Activated CD4-positive, alpha-beta T cell treated with anti-CD3 and anti-CD28 coated beads, Interleukin-2, amount 10 ng/mL, durations not matched to agents 24 days and 14 days (primary cell): ENCODE measurements at places on chromosomes 4 and X. TPM values are rescaled to one million over a fixed set of nuclear protein-coding genes. Genes with fewer than 3 reads are reported as not detected.
A peak's percentile ranks its signal among the peaks of the same experiment; 100 is the strongest.

- no peak overlapping the region for H3K4me3 ChIP-seq
- H3K27me3 ChIP-seq = peaks cover 7% of the 10 kb centered on the region
- H3K4me1 ChIP-seq = peaks cover 3% of the 10 kb centered on the region
- peak; percentile 69 for DNase-seq
Observed at GRCh38 chr4:16289897-16290554, 63.8 kb upstream of the TAPT1 start.

GRCh38 chrX:1164322-1165288 lies 47.8 kb downstream of the CRLF2 start:
- peak; percentile 64 for DNase-seq
- no peak overlapping the region for H3K4me3 ChIP-seq
- H3K36me3 ChIP-seq = no peaks in the 10 kb centered on the region
- peaks cover 23% of the 10 kb centered on the region for H3K4me1 ChIP-seq
- H3K27ac ChIP-seq = no peak overlapping the region

DNA sequence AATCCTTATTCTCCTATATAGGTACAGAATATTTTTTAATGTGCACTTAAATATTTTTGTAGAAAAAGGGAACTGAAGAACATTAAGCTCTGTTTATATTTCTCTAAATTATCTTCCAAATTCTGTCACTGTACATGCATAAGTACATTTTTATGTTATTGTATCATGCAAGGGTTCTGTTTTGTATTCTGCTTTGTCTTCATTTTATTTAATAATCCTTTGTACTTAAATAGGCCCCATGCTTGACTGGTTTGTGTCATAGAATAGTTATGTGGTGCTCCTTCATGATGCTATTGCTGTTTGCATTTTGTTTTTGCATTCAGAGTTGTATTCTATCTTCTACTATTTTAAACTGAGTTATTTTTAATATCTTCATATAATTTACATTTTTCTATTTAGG lies 111.9 kb upstream of the EDNRA start:
- no peaks in the 10 kb centered on the region for H3K4me1 ChIP-seq
- no peaks in the 10 kb centered on the region for H3K27me3 ChIP-seq
- no peaks in the 10 kb centered on the region for H3K36me3 ChIP-seq

DNA sequence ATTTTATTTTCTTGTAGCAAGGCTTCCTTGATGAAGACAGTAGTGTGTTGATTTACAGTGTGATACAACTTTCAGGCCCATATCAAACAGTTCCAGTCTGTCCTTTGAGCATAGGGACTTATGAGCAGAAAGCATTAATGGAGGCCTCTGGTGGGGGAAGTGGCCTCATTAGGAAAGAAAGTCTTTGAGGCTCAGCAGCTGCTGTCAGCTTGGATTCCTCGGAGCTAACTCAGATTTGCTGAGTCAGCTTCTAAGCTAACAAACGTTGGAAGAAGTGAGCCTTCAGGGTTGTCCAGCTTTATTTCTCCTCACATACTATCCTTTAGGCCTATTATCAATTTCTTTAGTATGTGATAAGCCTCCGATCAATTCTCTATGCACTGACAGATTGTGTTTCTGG lies 15.8 kb upstream of the SFRP2 start:
- no peak overlapping the region for H3K27ac ChIP-seq
- no peak for DNase-seq
- H3K4me3 ChIP-seq = no peak overlapping the region
- H3K4me1 ChIP-seq = peaks cover 3% of the 10 kb centered on the region
- peaks cover 12% of the 10 kb centered on the region for H3K27me3 ChIP-seq

GRCh38 chr4:37568489-37568888 lies 117.7 kb downstream of the RELL1 start:
- H3K27me3 ChIP-seq = no peaks in the 10 kb centered on the region
- H3K4me1 ChIP-seq = no peaks in the 10 kb centered on the region

Gene MAML3
- total RNA-seq = 0.52 and 0.54 TPM in 2 replicates

Gene WAS
- 99.0 and 104 TPM in 2 replicates for total RNA-seq
